CD4-positive, alpha-beta T cell treated with Interleukin-4 for 1 hour (primary cell): ENCODE measurements at places on chromosomes 11 and 22.

- DNase-seq: no peak
Measured at GRCh38 chr11:111305876-111306275, 7.5 kb downstream of the POU2AF3 start.

DNA sequence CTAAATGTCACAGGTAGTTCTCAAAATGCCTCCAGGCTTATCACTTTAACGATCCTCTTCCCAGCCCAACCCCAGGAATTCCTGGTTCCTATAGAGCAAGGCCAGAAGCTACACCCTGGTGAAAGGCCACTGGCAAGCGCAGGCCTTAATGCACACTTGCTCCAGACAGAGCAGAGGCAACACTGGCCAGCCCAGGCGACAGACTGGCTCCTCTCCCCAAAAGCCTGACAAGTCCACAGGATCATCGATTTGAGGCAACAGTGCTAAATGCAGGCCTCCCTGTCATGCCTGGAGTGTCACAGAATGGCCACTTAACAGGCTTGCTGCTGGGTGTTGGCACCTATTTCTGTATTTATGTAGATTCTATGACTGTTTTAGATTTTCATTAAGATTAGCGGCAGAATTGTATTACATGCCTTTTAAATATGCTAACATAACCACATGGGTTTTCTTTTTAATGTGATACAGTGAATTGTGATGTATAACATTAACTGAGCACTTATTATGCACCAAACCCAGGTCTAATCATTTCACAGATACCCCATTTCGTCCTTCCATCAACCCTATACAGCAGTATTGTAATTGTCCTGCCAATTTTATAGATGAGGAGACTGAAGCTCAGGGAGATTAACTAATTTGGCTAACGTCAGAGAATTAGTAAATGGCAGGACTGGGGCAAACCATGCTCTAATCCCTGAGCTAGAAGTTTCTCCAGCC is 38.6 kb downstream of the PACSIN2 start:
- no peak for DNase-seq

DNA sequence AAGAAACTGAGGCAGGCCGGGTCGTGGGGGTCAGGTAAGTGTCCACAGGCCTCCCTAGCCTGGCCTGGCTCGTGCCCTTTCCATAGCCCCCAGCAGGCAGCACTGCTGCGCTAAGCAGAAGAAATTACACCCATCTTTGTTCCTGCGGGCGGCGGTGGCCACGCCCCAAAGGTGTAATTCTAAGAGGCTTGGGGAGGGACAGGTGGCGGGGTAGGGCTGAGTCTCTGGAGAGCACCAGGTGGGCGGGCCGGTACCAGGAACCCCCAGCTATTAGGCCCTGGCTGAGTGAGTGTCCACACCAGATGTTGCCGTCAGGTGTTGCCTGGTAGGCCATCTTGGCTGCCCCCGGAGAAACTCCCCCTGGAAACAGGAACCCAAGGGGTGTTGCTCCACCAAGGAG is 12.3 kb upstream of the ARAP1 start:
- DNase-seq: no peak

- DNase-seq: no peak
Measured at GRCh38 chr11:26704249-26704648, 17.6 kb downstream of the SLC5A12 start.

GRCh38 chr11:72072348-72072747 is 8.0 kb downstream of the NUMA1 start:
- no peak for DNase-seq

GRCh38 chr11:34599406-34599945 is 21.4 kb upstream of the EHF start:
- DNase-seq: no peak

DNA sequence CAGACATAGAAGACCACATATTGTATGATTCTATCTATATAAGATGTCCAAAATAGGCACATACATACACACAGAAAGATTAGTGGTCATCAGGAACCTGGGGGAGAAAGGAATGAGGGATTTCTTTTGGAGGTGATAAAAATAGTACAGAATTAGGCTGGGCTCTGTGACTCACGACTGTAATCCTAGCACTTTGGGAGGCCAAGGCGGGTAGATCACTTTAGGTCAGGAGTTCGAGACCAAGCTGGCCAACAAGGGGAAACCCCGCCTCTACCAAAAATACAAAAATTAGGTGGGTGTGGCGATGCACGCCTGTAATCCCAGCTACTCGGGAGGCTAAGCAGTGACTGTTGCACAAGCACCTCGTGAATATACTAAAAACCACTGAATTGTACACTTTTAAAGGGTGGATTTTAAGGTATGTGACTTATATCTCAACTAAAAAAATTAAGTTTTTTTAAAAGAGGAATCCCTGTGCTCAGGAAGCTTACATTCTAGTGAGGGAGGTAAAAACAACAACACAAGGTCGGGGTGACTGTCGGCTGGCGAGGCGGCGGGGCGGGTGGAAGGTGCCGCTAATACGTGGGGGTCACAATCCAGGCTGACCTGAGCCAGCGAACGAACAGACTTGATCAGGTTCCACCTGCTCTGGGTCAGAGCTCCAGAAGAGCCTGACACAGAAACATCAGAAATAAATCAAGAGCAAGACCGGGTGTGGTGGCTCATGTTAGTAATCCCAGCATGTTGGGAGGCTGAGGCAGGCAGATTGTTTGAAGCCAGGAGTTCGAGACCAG is 25.3 kb upstream of the TESMIN start:
- no peak for DNase-seq
